ENCODE measurements at places on chromosomes 4 and X.

DNA sequence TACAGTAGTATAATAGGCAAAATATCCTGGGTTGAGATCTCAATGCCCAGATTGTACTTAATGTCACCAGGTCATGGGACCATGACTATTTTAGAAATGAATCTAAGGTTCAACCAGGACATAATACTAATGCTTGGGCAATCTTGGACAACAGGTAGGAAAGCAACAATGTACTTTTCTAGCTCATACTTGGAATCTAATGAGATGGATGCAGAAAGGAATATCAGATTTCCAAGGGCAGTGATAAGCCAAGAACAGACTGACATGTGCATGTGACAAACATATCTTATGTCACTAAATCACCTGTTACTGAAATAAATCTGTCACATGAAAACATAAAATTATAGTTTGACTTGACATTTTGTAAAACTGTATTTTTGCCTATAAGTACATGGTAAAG is 51.1 kb downstream of the RPS6KA3 start:
- DNase-seq: no peak

- DNase-seq: no peak
Observed at GRCh38 chrX:55839485-55839884, 121.9 kb downstream of the RRAGB start.

GRCh38 chr4:54986095-54986846 is 139.1 kb downstream of the KDR start:
- no peak for DNase-seq

DNA sequence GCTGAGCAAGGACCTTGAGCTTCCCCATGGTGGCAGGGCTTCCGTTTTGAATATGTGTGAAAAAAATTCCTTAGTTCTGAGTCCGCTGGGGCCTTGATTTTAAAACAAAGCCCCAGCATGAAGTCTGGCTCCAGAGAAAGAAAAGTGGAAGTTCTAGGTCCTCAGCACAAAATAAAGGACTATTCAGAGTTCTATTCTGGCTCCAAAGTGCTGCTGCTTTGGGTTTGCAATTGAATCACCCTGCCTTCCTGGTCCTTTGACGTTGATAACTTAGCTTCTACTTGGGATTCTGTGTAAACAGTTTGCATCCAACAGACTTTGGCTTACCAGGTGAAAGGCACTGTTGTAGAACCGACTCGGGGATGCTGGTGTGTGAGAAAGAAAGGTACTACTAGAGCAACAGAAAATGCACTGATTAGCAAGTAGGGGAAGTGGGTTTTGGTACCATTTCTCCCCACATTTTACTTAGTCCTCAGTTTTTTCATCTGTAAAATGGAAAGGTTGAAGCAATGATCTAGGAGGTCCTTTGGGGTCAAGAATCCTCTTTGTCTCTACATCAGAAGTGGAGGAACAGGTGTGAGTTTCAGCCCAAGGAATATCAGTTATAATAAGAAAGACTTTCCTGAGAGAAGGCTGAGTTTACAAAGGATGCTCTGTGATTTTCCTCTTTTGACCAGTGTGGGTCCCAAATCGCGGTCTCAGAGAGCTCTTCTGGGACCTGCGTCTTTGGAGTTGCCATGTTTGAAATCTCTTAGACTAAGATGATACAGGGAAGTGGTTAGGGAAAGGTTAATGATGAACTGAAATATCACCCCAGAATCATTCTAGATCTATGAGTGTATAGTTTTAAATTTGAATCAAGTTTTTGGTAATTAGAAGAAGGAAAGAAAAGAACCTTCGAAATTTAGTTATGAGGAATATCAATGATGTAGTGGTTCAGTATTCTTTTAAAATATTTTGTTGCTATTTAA is 28.2 kb downstream of the IGFBP7 start:
- DNase-seq: no peak

- no peak for DNase-seq
Observed at GRCh38 chr4:120139392-120139791, 72.7 kb upstream of the MAD2L1 start.

- DNase-seq: no peak
Observed at GRCh38 chrX:131764216-131764615, 220.3 kb downstream of the OR13H1 start.

DNA sequence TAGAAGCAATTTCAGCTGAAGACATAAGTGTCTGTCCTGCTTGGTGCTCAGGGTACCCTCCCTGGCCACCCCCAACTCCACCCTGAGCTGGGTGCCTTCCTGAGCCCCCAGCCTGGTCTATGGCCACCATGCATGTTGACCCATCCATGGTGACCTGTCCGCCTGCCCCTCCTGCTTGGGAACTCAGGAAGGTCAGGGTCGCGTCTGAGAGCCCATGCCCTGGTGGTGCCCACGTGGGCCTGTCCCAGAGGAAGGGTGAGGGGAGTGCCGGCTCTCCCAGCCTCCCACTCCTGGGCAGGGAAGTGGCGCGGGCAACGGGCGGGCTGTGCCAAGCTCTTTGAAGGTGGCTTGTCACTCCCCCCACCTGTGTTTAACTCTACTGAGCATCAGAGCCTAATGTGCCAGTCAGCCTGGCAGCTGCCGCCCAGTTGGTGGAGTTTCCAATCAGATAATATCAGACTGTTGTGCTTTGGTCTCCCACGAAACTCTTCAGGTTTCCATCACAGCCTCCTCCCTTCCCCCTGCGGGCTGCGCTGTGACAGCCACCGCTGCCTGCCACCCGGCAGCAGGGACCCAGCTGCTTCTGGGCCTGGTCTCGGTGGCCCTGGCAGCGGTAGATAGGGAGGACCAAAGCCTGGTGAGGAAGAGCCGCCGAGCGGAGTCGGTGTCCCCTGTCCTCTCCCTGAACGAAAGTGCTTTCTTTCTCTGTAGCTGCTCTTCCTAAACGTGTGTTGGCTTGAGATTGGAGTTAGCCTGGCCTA is 4.8 kb downstream of the SH3BP2 start:
- no peak for DNase-seq

DNA sequence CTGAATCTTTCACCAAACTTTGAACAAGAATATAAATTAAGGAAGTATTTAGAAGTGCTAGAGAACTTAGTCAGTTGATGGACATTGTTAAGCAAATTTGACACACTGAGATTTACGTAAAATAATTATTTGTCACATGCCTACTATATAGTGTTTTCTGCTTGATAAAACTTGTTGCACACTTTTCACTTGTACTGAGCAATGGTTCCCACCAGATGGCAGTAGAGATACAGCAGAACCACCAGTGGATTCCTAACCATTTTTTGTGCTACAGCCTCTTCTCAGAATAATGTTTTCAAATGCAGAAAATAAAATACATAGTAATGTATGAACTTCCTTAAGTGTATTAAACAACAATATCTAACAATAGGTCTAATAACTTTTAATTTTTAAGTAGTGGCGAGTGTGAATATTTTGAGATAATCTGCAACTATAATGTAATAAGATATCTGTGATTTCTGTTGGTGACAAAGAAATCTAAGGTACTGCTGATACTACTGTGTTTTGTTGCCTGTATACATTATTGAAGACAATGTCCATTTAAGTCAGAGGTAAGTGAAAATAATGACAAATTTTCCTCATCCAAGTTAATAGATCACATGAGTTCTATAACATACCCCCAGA is 81.2 kb downstream of the APOOL start:
- DNase-seq: peak; percentile 6

GRCh38 chr4:95541889-95542607 is 6.7 kb downstream of the UNC5C start:
- DNase-seq: no peak

DNA sequence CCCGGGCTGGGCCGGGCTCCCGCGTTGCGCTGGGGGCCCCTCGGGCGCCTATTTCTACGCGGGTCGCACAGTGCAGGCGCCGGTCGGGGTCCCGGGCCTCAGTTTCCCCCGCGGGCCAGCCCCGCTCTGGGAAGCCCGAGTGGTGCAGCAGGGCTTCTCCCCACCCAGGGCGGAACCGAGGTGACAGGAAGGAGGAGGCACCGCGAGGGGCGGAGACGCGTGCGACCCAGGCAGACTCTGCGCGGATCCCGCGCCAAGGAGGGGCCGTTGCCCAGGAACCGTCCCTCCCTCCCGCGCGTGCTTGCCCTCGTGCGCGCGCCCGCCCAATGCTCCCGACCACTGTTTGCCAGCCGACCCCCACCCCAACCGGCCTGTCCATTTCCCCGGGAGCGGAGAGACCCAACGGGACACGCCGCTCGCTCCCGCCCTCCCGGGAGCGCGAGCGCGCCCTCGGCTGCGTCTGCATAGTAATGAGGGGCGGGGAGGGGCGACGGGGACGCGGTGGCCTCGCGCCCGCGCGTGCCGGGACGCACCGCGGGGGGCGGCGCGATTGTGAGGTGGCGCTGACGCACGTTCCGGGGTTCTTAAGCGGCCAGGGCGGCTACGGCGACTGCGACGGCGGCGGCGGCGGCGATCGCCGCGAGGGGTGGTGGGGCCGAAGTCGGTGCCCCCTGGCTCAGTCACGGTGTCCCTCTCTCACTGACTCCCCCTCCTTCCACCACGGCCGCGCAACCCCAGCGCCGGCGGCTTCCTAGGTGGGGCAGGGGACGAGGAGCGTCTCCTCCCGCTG is at the start of gene CPEB2:
CPEB2 (plus strand) TSS at position 613 of the 790 bp plus-strand sequence. CDS start 193 bp downstream, outside the sequence.
- DNase-seq: peak; percentile 99

DNA sequence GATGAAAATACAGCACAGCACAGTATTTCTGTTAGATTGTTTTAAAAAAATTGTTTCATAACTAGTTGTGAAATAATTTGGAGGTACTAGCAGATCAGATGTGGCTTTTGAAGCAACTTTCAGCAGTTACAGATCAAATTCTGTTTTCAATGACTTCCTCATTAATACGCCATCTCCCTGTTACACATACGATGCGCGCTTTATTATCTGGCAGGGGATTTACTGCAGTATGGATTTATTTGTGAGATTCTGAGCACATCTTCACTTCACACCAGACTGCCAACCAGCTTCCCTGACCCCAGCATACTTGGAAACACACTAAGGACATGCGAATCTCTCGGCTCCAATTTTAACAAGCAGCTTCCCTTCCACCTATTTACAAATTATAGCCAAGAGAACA is 235.5 kb upstream of the DIAPH2 start:
- DNase-seq: no peak

DNA sequence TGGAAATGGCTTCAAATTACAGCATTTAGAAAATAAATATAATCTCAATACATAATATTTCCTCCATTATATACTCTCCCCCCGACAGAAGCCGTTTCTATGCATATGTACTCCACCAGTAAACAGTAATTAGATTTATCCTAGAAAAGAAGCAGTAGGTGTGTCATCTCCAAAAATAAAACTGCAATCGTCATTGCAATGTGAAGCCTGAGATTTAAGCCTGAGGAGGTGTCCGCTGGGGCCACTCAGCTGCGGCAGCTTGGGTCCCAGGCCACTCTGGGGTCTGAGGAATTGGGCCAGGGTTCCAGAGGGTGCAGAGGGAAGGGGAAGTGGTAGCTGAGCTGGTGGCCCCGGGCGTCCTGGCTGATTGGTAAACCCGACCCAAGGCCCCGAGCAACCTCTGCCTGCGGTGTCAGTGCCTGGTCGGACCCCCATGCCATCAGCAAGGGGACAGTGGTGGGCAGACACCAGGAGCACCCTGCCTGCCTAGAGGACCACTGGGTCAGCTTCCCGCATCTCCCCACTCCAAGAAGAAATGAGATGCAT is 7.8 kb upstream of the MXD4 start:
- no peak for DNase-seq

DNA sequence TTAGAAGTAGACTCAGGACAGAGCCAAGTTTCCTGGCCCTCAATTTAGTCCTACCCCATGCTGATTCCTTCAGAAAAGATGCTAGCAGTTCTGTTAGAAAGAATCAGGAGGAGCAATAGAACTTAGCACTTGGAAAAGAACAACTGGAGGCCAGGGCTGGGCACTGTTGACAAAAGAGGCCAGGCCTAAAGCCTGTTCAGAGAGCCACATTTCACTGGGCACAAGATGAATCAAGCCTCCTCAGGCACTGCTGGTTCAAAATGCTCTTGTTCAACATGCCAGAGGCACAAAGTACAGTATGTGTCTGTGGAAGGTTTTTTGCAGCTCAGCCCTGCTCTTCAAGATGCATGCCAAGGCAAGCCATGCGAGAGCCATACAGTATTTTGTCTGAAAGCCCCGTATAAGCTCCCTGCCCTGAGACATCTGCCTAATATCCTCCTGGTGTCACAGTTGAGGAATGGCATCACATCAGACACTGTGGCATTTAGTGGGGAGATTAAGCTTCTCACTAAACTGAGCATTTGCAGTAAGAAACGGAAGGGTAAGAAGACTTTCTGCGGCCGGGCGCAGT is 53.7 kb downstream of the RASL11B start:
- no peak for DNase-seq

GRCh38 chrX:150074175-150074574 is 135.9 kb upstream of the EOLA2 start:
- DNase-seq: no peak

DNA sequence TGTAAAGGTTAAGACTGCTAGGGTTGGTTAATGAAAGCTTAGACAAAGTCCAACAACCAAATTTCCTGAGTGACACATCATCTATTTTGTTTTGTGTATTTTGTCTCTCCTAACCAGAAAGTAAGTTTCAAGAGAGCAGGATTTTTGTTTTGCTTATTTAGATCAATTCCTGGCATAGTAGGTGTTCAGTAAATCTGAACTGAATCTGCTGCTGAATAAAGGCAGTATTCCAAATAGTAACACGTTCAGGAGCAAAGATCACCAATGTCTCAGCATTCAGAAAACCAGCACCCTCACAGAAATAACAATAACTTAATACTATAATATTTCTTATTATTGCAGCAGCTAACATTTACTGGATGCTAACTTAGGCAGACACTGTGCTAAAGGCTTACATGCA is 12.2 kb downstream of the FBXW7 start:
- no peak for DNase-seq

- no peak for DNase-seq
Observed at GRCh38 chr4:186700746-186701145, 22.9 kb downstream of the FAT1 start.

DNA sequence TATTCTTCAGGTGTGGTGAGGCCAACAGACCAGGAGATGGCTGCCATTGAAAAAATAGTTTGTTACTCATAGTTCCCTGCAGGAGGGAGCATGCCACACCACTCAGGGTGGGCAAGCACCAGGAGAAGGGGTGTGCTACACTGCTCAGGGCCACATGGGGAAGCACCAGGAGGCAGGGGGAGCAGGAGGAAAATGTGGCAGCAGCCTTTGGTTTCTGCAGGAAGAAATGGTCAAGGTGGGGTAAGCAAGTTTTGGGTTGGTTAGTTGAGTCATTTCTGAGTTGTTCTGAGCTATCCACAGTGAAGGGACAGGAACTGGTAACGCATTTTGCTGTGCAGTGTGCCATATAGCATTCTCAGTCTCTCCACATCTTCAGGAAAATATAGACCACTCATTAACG is 23.8 kb downstream of the FGFBP1 start:
- no peak for DNase-seq

GRCh38 chrX:20128670-20129069 is 12.0 kb upstream of the MAP7D2 start:
- no peak for DNase-seq

- DNase-seq: no peak
Observed at GRCh38 chr4:23920716-23921446, 31.0 kb upstream of the PPARGC1A start.

DNA sequence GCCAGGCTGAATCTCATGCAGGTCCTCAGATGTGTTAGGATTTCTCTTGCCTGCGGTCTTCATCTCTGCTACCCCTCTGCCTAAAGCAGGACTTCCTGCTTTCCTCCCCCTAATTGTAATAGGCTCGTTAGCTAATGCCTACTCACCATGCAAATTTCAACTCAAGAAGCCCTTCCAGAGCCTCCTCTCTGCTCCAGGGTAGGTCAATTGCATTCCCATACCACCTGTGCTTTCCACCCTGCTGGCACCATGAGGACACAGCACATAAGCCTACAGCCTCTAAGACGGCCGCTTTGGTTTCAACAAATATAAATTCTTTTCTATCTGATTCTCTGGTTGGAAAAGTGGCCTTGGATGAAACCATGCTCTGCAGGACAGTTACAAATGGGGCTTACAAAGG is 93.9 kb downstream of the QDPR start:
- no peak for DNase-seq

- no peak for DNase-seq
Observed at GRCh38 chr4:147780137-147780777, 48.4 kb downstream of the ARHGAP10 start.

All from foreskin fibroblast (primary cell).